ENCODE measurements at places on chromosomes 6 and 20. TPM values are rescaled to one million over a fixed set of nuclear protein-coding genes. Genes with fewer than 3 reads are reported as not detected.

The ABHD16B gene
- total RNA-seq: not detected

The FAM83C gene
- total RNA-seq: not detected

The BCAS4 gene
- 231 TPM for total RNA-seq

The IL17F gene
- not detected for total RNA-seq

The COX7A2 gene
- total RNA-seq: 346 TPM

The CASS4 gene
- total RNA-seq: not detected

The BPIFA2 gene
- total RNA-seq: not detected

GRCh38 chr20:32333181-32333987 lies 24.7 kb upstream of the ASXL1 start:
- H3K27me3 ChIP-seq: no peaks in the 10 kb centered on the region
- peaks cover 39% of the 10 kb centered on the region for H3K36me3 ChIP-seq
- peak; percentile 46 for DNase-seq
- H3K27ac ChIP-seq: peak overlapping the region; percentile 62
- H3K4me1 ChIP-seq: peaks cover 45% of the 10 kb centered on the region

GRCh38 chr6:144193181-144193580 lies 42.9 kb downstream of the STX11 start:
- H3K27ac ChIP-seq: no peak overlapping the region
- no peaks in the 10 kb centered on the region for H3K4me1 ChIP-seq
- DNase-seq: no peak
- no peaks in the 10 kb centered on the region for H3K27me3 ChIP-seq
- no peaks in the 10 kb centered on the region for H3K36me3 ChIP-seq

DNA sequence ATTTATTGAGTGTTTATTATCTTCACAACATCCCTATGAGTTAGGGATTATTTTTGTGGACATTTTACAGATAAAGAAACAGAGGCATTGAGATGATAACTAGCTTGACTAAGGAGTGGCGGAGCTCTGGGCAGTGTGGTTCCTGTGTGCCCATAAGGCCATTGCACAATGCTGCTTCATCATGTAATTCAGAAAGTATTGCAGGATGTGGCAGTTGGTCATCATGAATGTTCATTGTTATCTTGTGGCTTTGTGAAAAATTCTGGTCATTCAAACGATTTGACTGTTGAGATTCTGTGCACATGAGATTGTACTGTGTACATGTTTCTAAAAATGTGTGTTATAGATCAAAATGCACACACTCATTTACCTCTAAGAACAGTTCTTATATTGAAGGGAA lies 150.8 kb downstream of the ESR1 start:
- no peaks in the 10 kb centered on the region for H3K36me3 ChIP-seq
- no peaks in the 10 kb centered on the region for H3K27me3 ChIP-seq
- H3K4me3 ChIP-seq: no peak overlapping the region
- no peak for DNase-seq

- no peak overlapping the region for H3K4me3 ChIP-seq
- H3K36me3 ChIP-seq: no peaks in the 10 kb centered on the region
- H3K27ac ChIP-seq: no peak overlapping the region
- H3K27me3 ChIP-seq: no peaks in the 10 kb centered on the region
- H3K4me1 ChIP-seq: peaks cover 51% of the 10 kb centered on the region
Observed at GRCh38 chr20:40932436-40932835, 96.2 kb upstream of the TOP1 start.

GRCh38 chr20:208942-209566 lies 18.0 kb upstream of the DEFB129 start:
- H3K27ac ChIP-seq: no peak overlapping the region
- peak; percentile 74 for DNase-seq
- no peaks in the 10 kb centered on the region for H3K36me3 ChIP-seq
- no peaks in the 10 kb centered on the region for H3K27me3 ChIP-seq
- H3K4me3 ChIP-seq: no peak overlapping the region
- H3K4me1 ChIP-seq: no peaks in the 10 kb centered on the region

DNA sequence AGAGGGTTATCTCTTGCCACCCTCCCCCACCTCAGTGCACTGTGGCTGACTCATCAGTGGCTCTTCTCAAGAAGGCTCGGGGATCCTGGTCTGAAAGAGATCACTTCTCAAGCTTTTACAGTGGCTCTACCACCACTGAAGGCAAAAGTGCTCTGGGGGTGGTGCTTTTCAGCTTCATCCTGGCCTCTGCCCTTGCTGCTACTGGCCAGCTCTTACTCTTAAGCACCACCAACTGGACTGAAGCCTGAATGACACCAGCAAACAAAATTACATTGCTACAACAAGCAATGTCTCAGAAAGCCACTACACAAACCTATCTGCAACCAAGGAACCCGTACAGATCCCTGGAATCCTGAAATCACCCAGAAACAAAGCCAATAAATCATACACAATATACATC lies 402.1 kb downstream of the EPHA7 start:
- H3K27ac ChIP-seq: no peak overlapping the region
- no peak for DNase-seq
- no peaks in the 10 kb centered on the region for H3K4me1 ChIP-seq
- H3K4me3 ChIP-seq: no peak overlapping the region

DNA sequence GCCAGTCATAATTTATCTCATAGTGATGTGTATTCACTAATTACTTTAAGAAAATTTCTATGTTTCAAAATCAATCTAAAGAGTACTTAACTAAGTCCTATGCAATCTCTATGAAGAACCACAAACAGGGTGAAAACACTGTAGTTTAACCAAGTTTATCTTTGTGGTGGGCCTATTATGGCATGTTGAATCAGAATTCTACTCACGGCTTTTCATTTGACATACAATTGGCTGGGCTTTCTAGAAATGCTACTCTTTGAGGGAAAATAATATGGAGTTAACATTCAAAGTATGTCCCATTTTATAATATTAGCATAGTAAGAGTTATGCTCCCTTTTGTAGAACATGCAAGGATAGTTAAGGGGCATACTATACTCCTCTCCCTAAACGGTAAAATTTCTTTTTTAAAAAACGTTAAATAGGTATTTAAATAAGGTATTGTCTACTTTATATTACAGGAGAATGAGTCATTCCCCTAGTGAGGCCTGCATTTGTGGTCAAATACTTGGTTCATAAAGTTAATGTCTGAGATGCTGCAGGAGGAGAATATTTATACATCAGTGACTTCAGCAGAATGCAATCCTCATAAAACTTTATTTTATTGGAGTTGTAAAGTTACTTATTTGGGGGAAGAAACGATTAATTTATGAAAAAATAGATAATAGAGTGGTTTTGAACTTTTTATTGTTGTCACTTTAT lies 1.8 kb downstream of the MOXD1 start:
- H3K4me1 ChIP-seq: no peaks in the 10 kb centered on the region
- H3K36me3 ChIP-seq: no peaks in the 10 kb centered on the region
- H3K27me3 ChIP-seq: no peaks in the 10 kb centered on the region
- DNase-seq: no peak

DNA sequence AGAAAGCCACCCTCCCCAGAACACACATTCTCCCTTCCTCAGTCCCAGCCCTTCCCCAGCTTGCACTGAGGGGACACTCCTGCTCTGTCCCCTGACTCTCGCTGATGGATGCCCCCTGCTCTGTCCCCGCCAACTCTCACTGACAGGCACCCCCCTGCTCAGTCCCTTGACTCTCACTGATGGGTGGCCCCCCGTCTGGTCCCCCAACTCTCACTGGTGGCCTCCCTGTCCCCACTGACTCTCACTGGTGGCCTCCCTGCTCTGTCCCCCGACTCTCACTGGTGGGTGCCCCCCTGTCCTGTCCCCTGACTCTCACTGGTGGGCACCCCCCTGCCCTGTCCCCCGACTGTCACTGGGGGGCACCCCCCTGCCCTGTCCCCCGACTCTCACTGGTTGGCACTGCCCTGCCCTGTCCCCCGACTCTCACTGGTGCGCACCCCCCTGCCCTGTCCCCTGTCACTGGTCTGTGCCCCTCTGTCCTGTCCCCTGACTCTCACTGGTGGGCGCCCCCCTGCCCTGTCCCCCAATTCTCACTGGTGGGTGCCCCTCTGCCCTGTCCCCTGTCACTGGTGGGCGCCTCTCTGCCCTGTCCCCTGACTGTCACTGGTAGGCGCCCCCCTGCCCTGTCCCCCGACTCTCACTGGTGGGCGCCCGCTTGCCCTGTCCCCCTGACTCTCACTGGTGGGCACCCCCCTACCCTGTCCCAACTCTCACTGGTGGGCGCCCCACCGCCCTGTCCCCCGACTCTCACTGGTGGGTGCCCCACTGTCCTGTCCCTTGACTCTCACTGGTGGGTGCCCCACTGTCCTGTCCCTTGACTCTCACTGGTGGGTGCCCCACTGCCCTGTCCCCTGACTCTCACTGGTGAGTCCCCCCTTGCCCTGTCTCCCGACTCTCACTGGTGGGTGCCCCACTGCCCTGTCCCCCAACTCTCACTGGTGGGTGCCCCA lies 60.9 kb downstream of the GINS1 start:
- no peaks in the 10 kb centered on the region for H3K4me1 ChIP-seq
- no peaks in the 10 kb centered on the region for H3K27me3 ChIP-seq
- no peaks in the 10 kb centered on the region for H3K36me3 ChIP-seq
- no peak overlapping the region for H3K4me3 ChIP-seq
- no peak for DNase-seq

DNA sequence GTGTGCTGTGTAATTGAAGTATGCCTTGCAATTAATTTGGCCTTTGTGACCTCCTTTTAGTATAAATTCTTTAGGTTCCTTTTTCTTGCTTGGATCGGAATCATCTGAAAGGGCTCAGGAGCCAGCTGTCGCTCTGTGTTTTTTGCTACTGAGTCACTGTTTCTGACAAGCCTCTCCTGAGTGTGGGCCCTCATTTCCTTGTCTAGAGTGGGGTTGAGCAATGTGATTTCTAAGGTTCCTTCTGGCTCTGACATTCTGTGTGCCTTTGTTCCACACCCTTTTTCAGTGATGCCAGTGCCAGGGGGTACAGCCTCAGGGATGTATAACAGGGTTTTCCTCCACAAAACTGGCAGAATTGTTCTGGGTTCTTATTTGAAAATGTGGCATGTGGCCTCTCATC lies 26.5 kb downstream of the DAAM2 start:
- H3K4me1 ChIP-seq: peaks cover 2% of the 10 kb centered on the region
- H3K4me3 ChIP-seq: no peak overlapping the region
- H3K36me3 ChIP-seq: no peaks in the 10 kb centered on the region
- no peak overlapping the region for H3K27ac ChIP-seq
